ENCODE measurements at places on chromosomes 4 and X. TPM values are rescaled to one million over a fixed set of nuclear protein-coding genes. Genes with fewer than 3 reads are reported as not detected.

PGRMC1 gene
- 181 TPM for polyA plus RNA-seq

NHSL2 gene
- 1.3 TPM for polyA plus RNA-seq

ENOPH1 gene
- 36.0 TPM for polyA plus RNA-seq

CSN1S1 gene
- not detected for polyA plus RNA-seq

SH3D19 gene
- polyA plus RNA-seq: 13.6 TPM

XAGE1A gene
- polyA plus RNA-seq: not detected

FOXP3 gene
- 0.45 TPM for polyA plus RNA-seq

CXCR3 gene
- 0.24 TPM for polyA plus RNA-seq

USP27X gene
- 3.3 TPM for polyA plus RNA-seq

GYPB gene
- polyA plus RNA-seq: not detected

C4orf36 gene
- not detected for polyA plus RNA-seq

GPR143 gene
- 8.7 TPM for polyA plus RNA-seq

TMEM150C gene
- polyA plus RNA-seq: 22.9 TPM
